ENCODE measurements at places on chromosomes 2 and 18.

DNA sequence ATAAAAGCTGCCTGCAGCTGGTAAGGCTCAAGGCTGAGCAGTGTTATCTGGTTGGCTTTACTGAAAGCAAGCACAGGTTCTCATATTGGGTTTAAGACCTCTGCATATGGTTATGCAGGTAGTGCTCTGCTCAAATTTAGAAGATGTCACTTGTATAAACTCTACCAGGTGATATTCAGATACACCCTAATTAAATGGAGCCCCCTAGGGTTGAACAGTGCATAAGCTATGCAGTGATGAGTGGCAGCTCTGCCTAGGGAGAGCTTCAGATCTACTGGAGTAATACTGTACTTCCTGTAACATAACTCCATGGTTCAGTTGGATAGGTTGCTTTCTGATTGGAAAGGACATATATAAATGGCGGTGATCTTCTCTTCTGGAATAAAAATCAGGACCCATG lies 222.7 kb downstream of the CYRIA start:
- DNase-seq, result no peak

DNA sequence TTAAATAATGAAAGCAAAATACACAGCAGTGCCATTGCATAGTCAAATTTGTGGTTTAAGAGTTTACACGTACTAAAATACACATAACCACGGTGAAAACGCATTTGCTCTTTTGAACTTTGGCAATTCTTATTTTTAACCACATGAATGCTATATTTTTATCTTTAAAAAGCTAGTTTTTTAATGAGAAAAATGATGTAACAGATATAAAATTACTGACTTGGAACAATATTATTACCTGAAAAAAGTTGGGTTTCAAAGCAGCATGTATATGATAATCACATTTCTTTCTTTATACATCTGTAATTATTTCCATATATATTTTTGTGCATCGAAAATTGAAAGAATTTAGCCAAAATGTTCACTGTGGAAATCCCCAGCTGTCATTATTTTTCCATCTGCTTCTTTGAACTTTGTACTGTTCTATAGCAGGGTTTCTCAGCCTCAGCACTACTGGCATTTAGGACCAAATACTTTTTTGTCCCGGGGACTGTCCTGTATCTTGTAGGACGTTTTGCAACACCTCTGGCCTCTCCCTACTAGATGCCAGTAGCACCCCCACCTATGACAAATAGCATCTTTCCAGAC lies 75.9 kb upstream of the CAB39 start:
- no peak for DNase-seq

DNA sequence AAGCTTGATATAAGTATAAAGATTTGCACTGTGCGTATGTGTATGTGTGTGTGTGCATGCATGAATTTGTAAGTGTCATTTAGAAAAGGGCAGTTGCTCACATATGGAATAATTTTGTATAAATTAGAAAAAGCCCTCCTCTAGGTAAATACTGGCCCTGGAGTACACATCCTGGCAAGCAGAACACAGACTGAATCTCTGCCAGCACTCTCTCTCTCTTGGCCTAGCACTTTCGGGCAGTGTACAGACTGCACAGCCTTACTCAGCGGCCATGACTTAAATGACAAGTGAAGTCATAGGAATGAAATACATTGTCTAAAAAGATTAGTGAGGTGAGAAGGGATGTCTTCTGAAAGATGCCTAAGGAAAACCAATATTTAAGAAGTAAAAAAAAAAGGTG lies 214.1 kb downstream of the RDH14 start:
- DNase-seq, result no peak

DNA sequence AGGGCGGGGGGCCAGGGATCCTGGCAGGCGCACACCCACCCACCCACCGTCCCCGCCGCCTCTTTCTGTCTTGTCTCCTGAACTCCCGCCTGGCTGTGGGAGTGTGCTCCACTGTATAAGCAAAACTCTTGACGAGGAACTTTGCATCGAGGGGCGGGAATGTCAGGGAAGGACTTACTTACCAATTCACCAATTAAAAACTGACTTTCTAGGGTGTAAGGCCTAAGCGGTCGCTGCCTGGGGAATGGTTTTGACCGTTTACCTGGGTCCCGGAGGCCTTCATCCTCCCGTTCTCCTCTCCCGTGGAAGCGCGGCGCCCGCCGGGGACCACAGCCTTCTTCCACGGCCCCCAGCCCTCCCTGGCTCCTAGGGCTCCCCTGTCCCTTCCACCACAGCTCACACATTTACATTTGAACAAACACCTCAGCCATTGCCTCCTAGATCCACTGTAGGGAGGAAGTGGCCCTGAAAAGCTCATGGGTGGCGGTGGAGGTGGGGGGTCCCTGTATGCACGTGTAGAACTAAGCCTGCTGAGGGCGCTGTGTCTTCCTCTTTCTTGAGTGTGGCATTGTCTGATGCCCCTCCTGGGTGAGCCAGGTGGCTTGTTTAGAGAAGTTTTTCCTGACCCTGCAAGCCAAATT lies 8.9 kb downstream of the ASIC4 start:
- DNase-seq, result no peak

GRCh38 chr18:58455314-58456188 lies 173.3 kb downstream of the ALPK2 start:
- no peak for DNase-seq

DNA sequence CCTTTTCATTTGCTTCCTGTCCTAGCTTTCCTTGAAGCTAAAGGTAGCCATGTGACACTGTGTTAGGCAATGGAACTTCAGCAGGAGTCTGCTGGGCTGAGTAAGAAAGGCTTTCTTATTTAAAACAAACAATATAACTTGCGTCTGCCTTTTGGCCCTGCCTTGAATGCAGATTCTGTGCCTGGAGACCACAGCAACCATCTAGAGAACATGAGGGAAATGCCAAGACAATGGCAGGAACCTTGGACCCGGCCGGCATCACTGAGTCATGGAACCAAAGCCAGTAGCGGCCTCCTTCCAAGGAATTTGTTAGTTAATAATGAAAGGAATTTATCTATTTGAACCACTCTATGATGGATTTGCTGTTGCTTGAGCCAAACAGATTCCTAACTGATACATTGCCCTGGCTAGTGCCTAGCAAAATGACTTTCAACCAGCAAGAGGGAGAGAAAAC lies 207.5 kb upstream of the EPHA4 start:
- DNase-seq, result no peak

- no peak for DNase-seq
Observed at GRCh38 chr2:144780983-144781382, 261.1 kb upstream of the ZEB2 start.

GRCh38 chr2:5020116-5020875 lies 671.9 kb upstream of the SOX11 start:
- no peak for DNase-seq

GRCh38 chr2:239129147-239129920 lies 271.5 kb downstream of the HDAC4 start:
- no peak for DNase-seq

- DNase-seq, result no peak
Observed at GRCh38 chr2:54866868-54867267, 143.4 kb downstream of the EML6 start.

GRCh38 chr2:18950361-18950851 lies 361.0 kb upstream of the NT5C1B start:
- no peak for DNase-seq

DNA sequence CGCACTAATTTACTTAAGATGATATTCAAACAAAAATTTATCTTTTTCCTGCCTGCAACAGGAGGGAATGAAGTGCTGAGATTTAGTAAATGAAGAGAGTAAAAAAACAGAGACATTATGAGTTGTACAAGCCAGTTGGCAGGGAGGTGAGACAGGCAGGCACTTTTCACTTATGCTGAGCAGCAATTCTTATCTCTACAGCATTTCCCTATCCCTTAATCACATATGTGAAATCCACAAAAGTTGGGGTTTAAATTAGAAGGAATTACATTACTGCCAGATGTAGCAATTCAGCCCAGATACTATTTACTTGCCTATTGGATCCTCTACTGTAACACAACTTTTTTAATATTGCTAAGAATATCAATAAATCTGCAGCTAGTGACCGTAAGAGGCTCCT lies 314.2 kb upstream of the LRP1B start:
- no peak for DNase-seq

- peak; percentile 51 for DNase-seq
Observed at GRCh38 chr2:68185541-68186164, 28.0 kb downstream of the PNO1 start.

All from stimulated activated CD4-positive, alpha-beta T cell treated with anti-CD3 and anti-CD28 coated beads, Interleukin-1b, Interleukin-23, amount 100 ng/mL, for 4 hours (primary cell).